ENCODE measurements at places on chromosomes 5 and 9.

DNA sequence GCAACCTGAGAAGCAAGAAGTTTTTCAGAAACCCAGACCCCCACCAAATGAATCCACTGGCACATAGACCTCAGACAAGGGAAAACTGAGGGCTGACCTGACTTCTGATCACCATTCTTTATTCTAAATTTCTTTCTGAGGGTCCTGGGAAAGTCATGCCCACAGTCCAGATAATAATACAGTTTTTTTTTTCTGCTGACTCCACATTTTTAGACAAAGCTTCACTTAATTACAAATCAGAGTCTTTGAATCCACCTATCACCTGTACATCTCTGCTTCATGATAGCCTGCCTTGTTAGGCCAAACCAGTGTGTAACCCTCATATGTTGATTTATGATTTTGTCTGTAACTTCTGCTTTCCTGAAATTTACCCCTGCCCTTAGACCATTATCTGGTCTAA is 103.6 kb downstream of the PSAT1 start:
- DNase-seq = no peak

DNA sequence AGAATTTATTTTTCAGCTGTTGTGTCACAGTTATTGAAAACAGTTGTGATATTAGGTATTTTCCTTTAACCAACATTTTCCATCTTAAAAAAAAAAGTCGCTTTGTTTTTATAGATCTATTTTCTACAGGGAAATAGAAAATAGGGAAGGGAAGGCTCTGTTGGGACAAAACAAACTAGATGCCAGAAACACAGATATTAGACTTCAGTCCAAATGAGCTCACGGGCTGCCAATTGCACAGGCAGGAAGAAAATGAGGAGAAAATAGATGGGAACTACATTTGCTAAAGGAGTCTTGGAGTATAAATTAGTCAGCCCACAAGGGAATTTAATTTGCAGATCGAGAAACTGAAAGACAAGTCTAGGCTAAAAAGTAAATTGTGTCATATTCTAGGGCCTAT is 21.4 kb upstream of the ISOC1 start:
- no peak for DNase-seq

DNA sequence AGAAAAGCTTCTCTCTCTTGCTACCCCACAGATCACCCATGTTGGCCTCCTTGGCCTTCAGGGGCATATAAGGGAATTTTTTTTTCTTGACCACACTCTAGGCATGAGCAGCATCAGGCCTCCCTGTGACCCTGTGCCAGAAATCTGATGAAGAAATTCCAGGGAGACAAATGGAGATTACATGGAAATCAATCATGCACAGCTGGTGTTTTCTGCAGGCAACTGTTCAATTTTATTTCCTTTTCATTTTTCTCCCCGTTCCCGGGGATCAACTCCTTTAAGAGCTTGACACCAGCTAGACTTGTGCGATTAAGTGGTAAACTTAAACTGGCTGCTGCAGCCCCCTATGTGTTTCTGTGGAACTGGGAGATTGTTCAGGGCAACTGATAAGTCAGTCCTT is 59.3 kb downstream of the GALNT10 start:
- DNase-seq = no peak

GRCh38 chr9:116942593-116943061 is 255.5 kb downstream of the TRIM32 start:
- DNase-seq = no peak

GRCh38 chr9:4555236-4555635 is 65.0 kb downstream of the SLC1A1 start:
- no peak for DNase-seq

GRCh38 chr5:57408285-57408684 is 74.3 kb downstream of the ACTBL2 start:
- no peak for DNase-seq

GRCh38 chr5:113204525-113205161 is 228.0 kb downstream of the DCP2 start:
- DNase-seq = no peak

DNA sequence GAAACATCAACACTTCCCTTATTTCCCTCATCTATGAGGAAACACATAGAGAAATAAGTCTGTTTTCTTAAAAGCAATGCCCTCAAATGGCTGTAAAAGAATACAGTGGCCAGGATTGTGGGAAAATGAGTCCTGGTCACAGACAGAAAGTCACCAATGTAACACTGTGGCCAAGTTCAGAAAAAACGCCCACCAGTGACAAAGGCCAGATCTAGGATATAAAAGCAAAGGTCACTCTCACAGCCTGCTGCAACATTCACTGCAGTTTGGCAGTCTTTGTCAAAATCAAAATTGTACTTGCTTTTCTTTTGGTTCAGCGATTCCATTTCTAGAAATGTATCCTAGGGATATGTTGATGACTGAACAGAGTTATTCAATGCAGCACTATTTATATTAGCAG is 30.5 kb downstream of the TSSK1B start:
- DNase-seq = no peak

GRCh38 chr9:129671519-129671918 is 6.1 kb downstream of the PRRX2 start:
- DNase-seq = no peak
